ENCODE measurements at places on chromosomes 1 and 21. TPM values are rescaled to one million over a fixed set of nuclear protein-coding genes. Genes with fewer than 3 reads are reported as not detected.

CDCA8 gene
- 2.2 TPM for total RNA-seq

OR2L8 gene
- not detected for total RNA-seq

ERICH3 gene
- not detected for total RNA-seq

NGF gene
- 0.25 TPM for total RNA-seq

SIK1 gene
- 7.2 TPM for total RNA-seq

S100A8 gene
- not detected for total RNA-seq

Data from mesangial cell (primary cell).